ENCODE measurements at places on chromosomes 6 and 20.

GRCh38 chr20:32263398-32263954 is 14.0 kb upstream of the KIF3B start:
- DNase-seq = no peak

DNA sequence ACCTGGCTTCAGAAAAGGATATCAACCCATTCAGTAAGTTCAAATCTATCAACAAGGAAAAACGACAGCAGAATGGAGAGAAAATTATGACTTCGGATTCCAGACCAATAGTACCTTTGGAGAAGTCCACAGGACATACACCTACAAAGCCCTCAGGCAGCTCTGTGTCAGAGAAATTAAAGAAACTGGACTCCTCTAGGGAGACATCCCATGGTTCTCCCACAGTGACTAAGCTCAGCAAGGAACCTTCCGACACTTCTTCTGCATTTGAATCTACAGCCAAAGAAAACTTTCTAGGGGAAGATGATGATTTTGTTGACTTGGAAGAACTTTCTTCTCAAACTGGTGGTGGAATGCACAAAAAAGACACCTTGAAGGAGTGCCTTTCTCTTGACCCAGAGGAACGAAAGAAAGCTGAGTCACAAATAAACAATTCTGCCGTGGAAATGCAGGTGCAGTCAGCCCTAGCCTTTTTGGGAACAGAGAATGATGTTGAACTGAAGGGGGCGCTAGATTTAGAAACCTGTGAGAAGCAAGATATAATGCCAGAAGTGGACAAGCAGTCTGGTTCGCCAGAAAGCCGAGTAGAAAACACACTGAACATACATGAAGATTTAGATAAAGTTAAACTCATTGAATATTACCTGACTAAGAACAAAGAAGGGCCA is 67.4 kb upstream of the HINT3 start:
- DNase-seq = no peak

- no peak for DNase-seq
Measured at GRCh38 chr6:80233262-80233661, 126.8 kb downstream of the BCKDHB start.

GRCh38 chr6:15997586-15998388 is 131.1 kb upstream of the MYLIP start:
- DNase-seq = no peak

GRCh38 chr6:15691250-15691869 is 28.5 kb upstream of the DTNBP1 start:
- peak; percentile 62 for DNase-seq

- DNase-seq = peak; percentile 9
Measured at GRCh38 chr6:52361414-52361944, 472 bp upstream of the PAQR8 start.

- DNase-seq = no peak
Measured at GRCh38 chr6:98842342-98843180, 8.2 kb downstream of the POU3F2 start.

- DNase-seq = no peak
Measured at GRCh38 chr20:57701651-57702050, 8.2 kb downstream of the PMEPA1 start.

DNA sequence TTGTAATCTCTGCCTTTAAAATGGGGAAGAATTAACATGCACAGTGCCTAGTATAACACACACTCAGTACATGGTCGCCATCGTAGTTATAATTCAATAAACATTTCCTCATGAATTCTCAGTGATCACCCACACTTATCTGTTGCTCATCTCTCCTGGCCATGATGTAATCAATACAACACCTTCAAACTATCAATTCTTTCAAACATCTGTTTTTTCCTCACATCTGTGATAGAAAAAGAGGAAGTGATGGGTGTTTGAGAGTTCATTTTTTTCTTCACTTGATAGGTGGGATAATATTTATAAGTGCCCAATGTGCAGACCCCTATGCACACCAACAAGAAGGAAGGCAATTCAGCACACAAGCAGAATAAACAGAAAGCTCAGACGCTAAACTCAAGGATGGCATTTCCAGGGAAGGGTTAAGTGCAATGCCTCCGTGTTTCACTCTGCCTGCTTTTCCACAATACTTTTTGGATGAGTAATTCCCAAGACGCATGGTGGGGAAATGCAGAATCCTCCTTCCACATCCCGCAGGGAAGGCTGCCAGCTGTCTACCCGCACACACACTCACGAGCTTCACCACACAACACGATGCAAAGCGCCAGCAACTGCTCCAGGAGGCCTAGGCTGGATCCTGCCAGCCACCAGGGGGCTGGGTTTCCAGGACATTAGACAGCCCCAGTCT is 100.3 kb downstream of the GMPR start:
- DNase-seq = no peak

GRCh38 chr6:42349753-42350511 is 101.8 kb downstream of the TRERF1 start:
- DNase-seq = no peak

DNA sequence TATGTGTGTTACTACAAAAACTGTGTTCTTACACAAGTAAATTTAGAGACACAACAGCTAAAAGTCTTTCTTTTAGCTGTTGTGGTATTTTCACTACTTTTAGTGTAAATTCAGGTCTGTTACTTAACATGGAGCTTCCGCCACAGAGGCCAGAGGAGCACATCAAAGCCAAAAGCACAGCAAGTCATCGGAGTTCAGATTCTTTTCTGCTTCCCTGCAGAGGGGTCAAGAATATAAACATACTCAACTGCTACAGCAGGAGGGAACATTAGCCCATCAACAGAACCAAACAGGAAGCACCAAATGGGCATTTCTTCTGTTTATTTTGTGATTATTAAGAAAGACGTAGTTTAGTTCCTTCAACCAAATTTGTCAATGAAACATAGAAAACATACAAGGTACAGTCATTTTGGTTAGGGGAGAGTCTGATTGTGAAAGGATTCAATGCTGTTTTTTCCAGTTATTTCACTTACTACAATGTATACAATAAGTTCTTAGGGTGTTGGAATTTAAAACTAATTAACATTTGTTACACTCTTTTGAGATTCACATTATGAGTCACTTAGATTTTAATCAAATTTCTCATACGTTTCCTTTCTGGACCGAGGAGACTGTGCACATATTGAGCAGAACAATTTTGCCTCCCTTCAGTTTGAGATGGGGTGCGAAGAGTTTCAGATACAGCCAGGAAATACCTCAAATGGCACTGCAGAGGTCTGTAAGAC is 42.8 kb upstream of the DSE start:
- no peak for DNase-seq

DNA sequence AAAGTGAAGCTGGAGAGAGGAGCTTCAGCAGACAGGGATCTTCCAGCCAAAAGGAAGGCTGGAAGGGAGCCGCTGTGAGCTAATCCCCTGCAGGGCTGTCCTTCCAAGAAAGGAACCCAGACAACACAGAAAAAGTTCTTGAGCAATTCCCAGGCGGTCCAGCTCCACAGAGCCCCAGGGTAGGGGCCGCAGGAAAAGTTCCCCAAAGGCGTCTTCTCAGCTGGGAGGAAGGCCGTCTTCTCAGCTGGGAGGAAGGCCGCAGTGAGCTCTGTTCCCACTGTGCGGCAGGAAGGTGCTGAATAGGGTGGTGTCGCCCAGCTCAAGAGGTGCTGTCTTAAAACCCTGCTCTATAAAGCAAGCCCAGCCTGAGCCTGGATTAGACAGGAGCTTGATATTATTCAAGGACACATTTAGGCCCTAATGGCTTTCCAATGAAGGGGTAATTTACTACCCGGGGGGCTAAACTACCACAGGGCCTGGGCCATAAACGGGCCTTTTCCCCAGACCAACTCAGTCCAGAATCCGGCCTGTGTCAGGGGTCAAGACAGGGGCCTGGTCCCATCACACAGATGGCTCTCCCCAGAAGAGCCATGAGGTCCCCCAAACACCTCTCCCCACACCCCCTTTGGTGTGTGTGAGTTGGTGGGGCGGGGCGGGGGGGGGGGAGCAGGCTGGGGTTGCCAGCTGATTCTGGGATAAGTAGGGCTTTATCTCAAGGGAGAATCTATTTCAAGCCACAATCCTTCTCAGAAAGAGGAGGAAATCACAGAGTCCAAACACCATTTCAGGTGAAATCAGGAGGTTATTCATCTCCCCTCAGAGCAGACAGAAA is 103.6 kb downstream of the NOL4L start:
- DNase-seq = no peak

All from stimulated activated CD8-positive, alpha-beta memory T cell treated with anti-CD3 and anti-CD28 coated beads, Interleukin-2, amount 100 ng/mL, for 48 hours (primary cell).